Neural progenitor cell (in vitro differentiated cells): ENCODE measurements at places on chromosomes 6 and 20. TPM values are rescaled to one million over a fixed set of nuclear protein-coding genes. Genes with fewer than 3 reads are reported as not detected.
A peak's percentile ranks its signal among the peaks of the same experiment; 100 is the strongest.

- no peak for DNase-seq
Observed at GRCh38 chr20:47765271-47765670, 20.0 kb downstream of the SULF2 start.

GRCh38 chr20:59015812-59016711, 3.2 kb upstream of the TUBB1 start:
- no peak for DNase-seq

DNA sequence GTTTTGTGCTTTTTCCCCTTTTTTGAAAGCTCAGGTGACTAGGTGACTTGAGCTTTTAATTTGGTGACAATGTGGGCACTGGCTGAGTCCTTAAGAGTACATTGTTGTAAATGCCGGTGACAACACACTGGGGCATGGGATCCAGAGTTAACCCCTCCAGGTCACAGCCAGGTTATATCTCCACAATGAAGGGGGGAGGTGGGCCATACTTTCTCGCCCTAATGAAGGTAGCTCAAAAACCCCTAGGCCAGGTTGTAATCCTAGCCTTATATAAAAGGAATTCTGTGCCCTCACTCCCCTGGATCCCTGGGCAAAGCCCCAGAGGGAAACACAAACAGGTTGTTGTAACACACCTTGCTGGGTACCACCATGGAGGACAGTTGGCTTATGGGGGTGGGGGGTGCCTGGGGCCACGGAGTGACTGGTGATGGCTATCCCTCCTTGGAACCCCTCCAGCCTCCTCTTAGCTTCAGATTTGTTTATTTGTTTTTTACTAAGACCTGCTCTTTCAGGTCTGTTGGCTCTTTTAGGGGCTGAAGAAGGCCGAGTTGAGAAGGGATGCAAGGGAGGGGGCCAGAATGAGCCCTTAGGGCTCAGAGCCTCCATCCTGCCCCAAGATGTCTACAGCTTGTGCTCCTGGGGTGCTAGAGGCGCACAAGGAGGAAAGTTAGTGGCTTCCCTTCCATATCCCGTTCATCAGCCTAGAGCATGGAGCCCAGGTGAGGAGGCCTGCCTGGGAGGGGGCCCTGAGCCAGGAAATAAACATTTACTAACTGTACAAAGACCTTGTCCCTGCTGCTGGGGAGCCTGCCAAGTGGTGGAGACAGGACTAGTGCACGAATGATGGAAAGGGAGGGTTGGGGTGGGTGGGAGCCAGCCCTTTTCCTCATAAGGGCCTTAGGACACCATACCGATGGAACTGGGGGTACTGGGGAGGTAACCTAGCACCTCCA, 2.2 kb upstream of the VEGFA start:
- DNase-seq, result no peak

RSPO4 gene
- 0.26 and 1.0 TPM in 2 replicates for total RNA-seq

MATN4 gene
- total RNA-seq, result 0.06 TPM in 1 of 2 replicates, not detected in the other

DNA sequence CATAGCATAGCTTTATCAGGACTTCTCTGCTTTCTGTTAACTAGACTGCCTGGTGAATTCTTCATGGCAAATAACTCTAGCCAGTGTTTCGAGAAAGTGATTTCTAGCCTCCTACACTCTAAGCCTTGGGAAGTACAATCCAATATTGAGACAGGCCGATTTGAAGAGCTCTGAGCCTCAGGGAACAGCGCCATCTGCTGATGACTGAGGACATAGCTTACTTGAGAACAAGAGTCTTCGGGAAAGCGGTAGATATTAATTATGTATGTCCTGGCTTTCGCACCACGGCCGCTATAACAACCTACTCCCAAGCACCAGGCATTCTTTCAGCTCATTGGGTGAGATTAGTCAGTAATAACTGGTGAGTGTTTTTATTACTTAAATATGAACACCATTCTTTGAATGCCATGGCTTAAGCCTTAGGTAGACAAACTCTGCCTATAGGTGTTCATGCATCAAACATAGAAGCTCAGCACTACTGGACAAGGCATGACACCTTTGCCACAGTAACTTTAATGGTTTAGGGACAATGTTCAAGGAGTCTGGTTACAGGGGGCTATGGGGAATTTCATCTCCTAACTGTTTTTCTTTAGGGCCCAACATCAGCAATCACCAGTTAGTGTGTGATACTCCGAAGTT, 518.6 kb downstream of the BMP2 start:
- peak; percentile 88 for DNase-seq

DNA sequence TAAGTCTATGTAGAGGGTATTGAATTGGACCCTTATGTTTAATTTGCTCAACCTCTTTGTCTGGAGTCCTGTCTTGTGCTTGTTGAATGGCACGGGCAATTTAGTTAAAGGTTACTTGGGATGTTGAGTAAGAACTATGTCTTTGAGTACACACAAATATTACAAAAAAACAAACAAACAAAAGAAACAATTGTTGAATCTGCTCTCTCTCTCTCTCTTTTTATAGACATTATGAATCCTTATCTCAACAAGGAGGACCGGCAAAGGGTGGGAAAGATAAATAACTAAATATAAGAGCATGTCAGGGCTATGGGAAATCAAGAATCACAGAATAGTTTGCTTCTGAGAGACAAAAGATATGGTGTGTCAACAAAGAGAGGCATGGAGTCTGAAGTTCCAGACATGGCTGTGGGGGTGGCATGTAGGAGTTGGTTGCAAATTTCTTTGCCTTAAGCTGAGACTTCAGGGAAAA, 608.6 kb downstream of the UTRN start:
- DNase-seq, result no peak

PTCRA gene
- total RNA-seq, result not detected in 2 replicates

PDYN gene
- 0.12 and 0.30 TPM in 2 replicates for total RNA-seq

- DNase-seq, result no peak
Observed at GRCh38 chr20:23325107-23325506, 25.5 kb upstream of the NXT1 start.

DNA sequence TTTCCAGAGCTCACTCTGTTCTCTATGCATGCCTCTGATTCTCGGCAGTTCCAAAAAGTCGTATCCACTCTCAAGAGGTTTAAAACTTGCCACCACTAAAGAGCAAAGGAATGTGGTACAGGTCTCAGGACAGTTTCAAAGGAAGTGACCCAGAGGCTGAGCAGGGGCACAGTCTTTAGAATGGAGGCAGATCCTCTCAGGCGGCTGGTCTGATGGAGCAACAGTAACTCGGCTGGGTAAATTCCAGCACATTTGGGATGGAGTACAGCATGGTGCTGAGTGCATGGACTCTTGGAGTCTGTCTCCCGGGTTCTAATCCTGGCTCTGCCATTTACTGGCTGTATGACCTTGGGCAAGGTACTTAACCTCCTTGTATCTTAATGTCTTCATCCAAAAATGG, 88.1 kb upstream of the BACH2 start:
- DNase-seq, result peak; percentile 69

DNA sequence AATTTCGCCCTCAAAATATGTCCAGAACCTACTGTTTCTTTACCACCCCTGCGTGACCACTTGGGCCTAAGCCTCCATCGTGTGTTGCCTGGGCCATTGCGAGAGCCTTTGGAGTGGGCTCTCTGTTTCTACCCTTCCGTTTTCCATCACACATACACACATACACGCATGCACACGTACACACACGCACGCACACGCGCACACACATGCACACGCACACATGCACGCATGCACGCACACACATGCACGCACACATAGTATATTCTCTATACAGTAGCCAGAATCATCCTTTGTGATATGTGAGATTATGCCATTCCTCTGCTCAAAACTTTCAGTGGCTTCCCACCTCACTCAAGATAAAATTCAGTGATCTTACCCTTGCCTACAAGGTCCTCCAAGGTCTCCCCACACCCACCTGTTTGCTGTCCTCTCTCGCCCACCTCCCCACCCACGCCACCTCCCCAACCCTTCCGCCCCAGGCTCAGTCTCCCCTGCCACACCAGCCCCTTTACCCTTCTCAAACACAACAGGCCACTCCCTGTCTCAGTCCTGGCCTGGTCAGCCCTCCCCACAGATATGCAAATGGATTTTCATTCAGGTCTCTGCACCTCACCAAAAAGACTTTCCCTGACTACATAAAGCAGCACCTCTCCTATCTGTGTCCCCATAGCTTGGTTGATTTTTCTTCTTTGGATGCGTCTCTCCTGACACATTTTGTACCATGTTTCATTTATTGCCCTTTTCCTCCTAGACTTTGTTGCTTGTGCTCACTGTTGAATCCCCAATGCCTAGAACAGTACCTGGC, 559.6 kb downstream of the CD83 start:
- no peak for DNase-seq

NNAT gene
- 0.37 TPM in 1 of 2 replicates, not detected in the other for total RNA-seq

SIRPB2 gene
- total RNA-seq, result not detected in 2 replicates

CALHM6 gene
- total RNA-seq, result 1.3 TPM in 1 of 2 replicates, not detected in the other

GRCh38 chr6:5553767-5554166, 292.5 kb downstream of the FARS2 start:
- DNase-seq, result no peak

DNA sequence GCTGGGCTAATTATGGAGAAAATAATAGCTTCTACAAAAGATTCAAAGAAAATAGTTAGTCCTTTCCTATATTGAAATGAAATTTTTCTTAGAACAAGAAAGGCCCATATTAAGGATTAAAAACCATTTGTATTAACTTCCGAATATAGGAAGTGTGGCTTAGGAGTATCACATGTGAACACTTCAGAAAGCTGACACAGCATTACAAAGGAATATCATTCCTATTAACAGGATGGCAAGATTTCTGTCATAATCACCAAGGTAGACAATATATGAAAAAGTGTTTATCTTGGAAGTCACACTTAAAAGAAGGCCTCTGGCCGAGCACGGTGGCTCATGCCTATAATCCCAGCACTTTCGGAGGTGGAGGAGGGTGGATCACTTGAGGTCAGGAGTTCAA, 5.4 kb upstream of the LATS1 start:
- DNase-seq, result no peak
